ENCODE measurements at places on chromosomes 2 and 18. TPM values are rescaled to one million over a fixed set of nuclear protein-coding genes. Genes with fewer than 3 reads are reported as not detected.

DNA sequence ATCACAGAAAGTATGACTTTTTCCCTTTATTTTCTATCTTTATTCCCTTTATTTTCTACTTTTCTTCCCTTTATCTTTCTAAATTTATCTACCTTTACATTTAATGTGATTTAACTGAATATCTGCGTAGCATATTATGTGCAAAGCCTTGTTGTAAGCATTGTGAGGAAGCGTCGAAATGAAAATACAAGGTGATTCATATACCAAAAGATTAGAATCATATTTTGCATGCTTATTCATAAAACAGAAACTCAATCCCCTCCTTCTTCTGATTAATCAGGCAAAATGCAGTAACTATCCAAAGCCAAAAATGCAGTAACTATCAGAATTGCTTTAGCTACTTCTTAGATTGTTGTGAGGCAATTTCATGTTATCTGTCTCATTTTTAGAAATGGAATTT lies 393.0 kb downstream of the CDH19 start:
- no peak for DNase-seq

DNA sequence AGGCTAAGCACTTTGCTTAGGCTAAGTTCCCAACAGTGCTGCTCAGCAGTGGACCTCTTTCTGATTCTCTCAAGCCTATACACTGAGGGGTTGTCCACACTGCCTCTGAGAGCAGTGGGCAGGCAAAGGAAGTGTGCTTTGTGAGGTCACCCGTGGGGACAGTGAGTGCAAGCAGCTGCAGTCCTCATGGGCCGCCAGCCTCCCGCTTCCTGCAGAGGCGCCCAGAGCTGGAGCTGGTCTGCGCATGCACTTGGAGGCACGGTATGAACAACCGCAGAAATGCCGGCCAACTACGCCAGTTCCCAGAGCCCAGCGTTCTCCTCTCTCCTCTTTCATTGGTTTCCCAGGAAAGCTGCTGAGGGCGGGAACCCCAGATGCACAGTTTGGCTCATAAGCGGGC lies 149.5 kb upstream of the DLX2 start:
- no peak for DNase-seq

DNA sequence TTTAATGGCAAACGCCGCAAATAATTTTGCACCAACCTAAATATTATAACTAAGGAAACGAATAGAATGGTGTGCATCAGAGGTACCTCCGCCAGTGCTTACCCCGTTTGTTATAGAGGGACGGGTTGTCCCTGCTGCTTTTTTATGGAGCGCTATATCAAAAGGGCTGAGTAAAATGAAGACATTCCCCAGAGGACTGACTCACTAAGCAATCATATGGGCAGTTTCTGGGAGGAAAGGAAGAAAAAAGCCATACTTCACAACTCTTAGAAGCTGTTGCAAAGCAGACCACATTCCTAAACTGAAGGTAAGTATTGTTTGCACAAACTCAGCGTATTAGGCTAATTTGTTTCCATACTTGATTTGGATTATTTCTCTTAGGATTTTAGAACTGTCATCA lies 12.9 kb downstream of the ID2 start:
- DNase-seq = no peak

- DNase-seq = no peak
These were observed 18.8 kb upstream of the TSPYL6 start for GRCh38 chr2:54274781-54275242.

DNA sequence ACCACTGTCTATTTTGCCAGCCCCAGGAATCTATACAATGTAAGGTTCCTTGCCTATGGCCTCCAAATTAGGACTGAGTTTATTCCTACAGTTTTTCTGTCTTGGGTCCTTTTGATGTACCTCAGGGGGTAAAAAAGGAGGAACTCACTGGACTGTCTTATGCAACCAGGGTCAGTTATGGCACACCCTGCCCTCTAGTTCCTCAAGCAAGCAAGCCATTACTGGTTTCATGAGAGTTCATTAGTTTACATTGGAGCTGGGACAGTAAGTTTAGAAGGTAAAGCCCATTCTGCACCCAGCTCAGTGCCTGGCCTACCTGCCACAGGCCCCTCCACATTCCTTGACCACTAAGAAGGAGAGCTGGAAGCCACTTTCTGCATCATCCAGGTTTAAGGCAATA lies 68.7 kb upstream of the WIPF1 start:
- DNase-seq = no peak

DNA sequence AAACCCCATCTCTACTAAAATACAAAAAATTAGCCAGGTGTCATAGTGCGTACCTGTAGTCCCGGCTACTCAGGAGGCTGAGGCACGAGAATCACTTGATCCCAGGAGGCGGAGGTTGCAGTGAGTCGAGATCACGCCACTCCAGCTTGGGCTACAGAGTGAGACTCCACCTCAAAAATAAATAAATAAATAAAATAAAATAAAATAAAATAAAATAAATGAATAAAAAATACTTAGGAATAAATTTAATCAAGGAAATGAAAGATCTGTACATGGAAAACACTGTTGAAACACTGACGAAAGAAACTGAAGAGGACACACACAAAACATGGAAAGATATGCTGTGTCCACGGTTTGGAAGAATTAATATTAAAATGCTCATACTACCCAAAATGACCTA lies 56.5 kb upstream of the ASPRV1 start:
- no peak for DNase-seq

DNA sequence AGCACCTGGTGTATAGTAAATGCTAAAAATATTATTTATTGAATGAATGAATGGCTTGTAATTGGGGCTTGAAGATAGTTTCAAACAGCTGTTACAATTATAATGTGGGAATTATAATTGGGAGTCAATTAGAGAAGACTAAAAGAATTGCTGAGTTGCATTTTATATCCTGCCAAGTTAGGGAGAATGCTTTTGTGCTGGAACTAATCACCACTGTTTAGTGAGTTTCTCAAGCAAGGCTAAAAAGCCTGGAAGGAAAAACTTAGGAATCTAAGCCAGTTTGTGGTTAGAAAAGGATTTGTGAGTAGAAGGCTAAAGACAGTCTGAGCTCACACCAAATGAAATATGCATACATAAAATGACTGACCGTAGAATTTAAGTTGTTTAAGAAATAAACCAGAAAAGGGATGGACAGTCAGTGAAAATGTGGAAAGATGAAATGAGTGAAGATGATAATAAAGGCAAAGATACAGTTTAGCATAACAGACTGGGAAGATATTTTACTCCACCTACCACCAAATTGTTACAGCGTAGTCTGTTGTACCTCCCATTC lies 647.7 kb upstream of the FSHR start:
- DNase-seq = no peak

GRCh38 chr2:156211318-156211717 lies 121.2 kb downstream of the NR4A2 start:
- no peak for DNase-seq

DNA sequence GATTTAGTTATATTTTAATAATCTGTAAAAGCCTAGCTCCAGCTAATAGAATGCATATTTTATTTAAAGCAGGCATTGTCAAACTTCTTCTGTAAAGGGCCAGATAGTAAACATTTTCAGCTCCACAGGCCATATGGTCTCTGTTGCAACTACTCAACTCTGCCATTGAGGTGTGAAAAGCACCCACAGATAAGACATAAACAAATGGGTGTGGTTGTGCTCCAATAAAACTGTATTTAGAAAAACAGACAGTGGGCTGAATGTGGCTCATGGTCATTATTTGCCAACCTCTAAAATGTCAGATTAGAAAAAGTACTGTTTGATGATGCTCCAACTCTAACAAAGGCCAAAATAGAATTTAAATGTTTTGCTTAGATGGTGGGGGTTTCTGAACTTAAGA lies 519.9 kb downstream of the RNF144A start:
- no peak for DNase-seq

DNA sequence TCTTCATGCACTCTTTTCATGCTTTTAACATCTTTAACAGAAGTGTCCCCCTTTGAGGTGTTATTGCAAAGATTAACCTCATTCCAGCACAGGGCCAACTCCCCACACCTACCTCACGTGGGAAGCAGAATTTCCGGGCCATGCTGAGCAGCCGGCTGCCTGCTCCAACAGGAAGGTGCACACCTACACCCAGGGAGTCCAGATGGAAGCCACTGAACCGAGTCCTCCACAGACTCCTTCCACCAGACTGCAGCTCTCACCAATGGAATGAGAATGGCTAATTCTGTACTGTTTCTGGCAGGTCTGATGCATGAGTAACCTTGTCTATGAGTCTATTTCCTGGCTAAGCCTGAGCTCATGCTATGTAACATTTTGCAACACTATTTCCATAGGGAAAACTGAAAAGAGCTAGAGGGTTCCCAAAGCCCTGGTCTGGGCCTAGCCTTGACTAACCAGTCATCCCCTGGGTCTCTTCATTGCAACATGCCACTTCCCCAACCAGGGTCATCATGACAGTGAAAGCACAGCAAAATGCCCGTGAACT lies 11.0 kb downstream of the ERFE start:
- no peak for DNase-seq

The NAT8 gene
- total RNA-seq = not detected

The RAX gene
- total RNA-seq = not detected

The CYTIP gene
- total RNA-seq = not detected

The CFAP53 gene
- 0.94 TPM for total RNA-seq

The GPR45 gene
- not detected for total RNA-seq

The CYS1 gene
- total RNA-seq = 4.8 TPM

Measured in Calu3 (cell line).